NCI-H2081 (cell line): ENCODE measurements at places on chromosomes 5 and 9.

- no peak for DNase-seq
Measured at GRCh38 chr9:90987566-90987965, 185.9 kb downstream of the SYK start.

GRCh38 chr5:164573397-164573796 lies 1068.0 kb downstream of the MAT2B start:
- no peak for DNase-seq

GRCh38 chr9:107755246-107755645 lies 265.7 kb upstream of the KLF4 start:
- no peak for DNase-seq

DNA sequence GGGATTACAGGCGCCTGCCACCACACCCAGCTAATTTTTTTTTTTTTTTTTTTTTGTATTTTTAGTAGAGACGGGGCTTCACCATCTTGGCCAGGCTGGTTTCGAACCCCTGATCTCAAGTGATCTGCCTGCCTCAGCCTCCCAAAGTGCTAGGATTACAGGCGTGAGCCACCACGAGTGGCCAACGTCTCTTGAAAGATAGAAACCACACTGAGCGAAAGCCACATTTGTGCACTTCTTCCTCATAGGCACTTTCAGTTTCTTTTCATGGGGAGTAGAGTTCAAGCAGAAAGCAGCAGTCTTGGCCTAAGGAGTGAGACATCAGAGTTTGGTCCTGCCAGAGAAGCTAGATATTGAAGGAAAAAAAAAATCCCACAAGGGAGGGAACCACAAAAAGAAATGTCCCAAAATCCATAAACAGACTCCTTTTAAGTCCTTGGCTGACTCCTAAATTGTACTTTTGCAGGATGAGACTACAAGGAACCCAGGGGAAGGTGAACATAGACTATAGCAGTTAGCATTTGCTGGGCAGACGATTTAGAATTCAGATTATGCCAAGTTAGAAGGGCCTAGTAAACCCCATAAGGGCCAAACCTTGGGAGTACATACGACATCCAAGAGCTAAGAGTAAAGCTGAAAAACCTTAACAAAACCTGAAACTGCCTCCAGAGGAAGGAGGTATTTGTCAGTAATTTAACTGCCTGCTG lies 43.9 kb upstream of the GLIPR2 start:
- DNase-seq, result no peak

GRCh38 chr5:88656221-88656950 lies 226.6 kb downstream of the MEF2C start:
- no peak for DNase-seq

DNA sequence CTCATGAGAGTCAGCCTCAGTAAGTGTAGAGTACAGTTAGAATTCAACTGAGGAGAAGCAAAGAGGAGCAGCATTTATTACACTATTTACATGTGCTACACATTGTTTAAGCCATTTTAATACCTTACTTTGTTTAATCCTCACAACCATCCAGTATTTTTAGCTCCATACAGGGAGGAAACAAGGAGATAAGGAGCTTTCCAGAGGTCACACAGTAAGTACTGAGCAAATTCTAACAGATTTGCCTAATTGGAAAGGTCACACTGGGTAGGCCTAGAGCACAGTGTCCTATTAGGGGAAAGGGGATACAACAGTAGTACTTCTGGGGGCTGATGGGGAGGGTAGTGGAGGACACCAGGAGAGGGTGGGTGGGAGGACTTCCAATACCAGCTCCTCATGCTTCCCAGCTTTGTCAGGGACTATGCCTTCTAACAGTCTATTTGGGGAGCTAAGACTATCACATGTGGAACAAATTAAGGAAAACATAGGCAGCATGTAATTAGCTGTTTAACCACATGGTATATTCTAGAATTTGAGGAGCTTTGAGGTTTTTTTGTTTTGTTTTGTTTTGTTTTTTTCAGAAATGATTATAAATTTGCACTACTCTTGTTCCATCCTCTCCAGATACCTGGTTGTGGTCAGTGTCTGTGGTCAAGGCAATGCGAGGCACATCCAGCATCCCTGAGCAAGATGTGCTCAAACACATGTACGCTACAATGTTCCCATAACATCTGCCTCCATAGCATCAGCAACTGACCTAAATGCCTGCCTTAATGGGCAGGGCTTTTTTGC lies 96.0 kb upstream of the SLC12A2 start:
- DNase-seq, result no peak

DNA sequence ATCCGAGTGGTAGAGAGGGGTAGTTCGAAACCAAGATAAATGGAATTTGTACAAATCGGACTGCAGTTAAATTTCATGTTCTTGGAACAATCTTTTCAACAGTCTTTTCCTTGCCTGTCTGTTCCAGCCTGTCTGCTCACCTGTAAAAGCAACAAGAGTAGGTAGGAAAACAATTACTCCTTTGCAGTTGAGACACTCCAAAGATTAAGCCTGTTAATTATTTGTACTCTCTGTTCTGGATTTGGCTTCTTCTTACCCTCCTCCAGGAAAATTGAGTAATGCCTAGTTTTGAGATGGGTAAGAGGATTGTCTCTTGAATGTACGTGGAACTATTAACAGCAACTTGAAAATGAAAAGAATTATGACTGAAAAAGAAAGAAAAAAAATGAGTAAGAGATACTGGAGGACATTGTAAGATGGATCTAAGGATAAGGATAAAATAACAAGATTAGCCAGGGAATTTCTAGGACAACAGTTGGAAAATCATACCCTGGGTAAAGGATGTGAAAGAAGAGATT lies 24.3 kb downstream of the SPAAR start:
- no peak for DNase-seq

DNA sequence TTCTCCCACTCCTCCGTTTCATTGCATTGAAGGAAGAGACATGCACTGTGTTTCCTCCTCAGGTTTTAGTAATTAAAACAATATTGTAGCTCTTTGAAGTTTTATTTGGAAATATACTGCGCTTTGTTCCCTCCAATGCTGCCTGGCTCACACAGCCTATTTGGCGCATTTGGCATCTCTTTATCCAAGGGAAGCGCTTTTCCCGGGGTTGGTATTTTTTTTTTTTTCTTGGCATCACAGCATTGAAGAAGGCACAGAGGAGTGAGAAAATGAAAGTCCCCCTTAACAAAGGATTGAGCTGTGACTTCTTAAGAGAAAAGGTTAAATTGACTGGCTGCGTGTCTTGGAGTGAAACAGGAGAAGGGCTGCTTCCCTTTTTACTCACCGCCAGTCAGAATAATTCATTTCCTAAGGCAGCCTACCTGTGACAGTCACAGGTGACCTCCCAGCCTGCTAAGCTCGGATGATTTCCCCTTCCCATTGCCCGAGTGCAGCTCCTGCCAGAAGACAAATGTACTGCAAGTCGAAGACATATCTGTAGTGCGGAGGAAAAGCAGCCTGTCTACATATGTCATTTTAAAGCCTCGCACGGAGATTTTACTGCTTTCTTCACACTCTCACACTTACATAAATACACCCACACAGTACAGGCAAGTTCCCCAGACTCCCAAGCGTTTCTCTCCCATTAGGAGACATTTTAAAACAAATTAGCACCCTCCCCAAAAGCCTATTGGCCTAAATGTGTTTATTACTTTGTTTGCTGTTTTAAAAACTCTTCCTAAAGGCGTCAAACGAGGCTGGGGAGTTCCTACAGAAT lies 665.5 kb upstream of the ZNF608 start:
- DNase-seq, result peak; percentile 54

DNA sequence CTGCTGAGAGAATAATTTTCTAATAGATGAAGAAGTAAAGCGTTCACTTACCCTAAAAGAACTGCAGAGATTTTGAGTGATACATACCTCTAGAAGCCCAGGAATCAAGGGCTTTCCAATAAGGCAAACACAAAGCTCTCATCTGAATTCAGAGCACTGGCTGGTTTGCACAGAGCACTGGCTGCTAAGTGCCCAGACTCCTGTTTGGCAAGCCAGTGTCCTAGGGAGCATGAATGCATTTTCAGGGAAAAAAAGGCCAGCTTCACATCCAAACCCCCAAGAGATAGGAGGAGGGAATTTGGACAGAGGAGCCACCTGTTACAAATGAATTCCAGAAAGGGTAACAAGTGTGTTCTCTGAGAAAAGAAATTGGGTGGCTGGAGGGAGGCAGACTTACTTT lies 65.3 kb downstream of the ARSB start:
- no peak for DNase-seq

GRCh38 chr5:103041071-103041676 lies 78.8 kb downstream of the GIN1 start:
- no peak for DNase-seq

DNA sequence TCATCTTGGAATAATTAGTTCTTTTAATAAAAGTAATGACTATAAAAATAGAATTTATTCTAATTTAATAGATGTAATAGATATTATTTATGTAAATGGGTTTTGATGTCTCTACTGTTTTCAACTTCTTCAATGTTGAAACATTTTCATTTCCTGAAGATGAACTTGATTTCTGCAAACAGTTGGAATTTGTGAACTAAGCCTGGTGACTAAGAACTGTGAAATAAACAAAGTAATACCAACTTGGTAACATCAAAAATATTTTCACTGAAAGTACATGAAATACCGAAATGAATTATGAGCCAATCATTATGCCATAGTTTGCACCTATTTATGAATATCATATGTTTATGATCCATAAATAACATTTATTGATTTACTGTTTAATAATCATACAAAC lies 143.8 kb upstream of the FGF10 start:
- DNase-seq, result no peak

GRCh38 chr5:7422316-7423106 lies 26.6 kb downstream of the ADCY2 start:
- DNase-seq, result no peak

DNA sequence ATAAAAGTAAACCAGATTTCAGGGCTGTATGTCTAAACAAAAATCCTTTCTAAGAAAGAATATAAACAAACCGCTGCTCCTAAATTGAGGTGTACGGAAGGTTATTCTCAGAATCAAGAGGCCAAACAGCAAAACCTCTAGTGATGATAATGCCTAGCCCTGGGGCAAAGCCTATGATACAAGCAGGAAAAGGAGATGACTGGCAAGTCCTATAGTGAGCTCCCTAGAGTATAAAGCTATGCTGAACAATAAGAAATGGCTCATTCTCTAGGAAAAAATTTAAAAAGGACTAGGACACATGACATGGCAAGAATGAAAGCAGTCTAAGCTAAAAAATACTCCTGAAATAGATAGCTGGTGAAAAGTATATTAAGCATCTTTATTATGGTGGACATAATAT lies 187.1 kb downstream of the BNC2 start:
- DNase-seq, result no peak

DNA sequence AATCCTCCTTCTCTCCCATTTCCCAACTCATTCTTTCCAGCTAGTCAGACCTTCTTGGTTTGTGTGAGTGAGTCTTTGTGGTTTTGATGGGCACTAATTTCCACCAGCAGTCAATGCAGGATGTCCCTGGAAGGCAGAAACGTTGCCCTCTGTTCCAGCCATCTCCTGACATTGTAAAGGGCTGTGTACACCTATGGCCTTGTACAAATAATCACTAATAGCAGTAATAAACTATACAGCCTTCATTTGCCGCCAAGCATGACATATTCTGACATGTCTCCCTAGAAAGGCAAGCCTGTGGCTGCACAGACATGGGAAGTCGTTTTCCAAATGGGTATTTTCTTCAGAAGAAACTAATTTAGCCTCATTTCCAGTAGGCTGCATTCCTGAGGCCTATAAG lies 18.4 kb upstream of the DENND1A start:
- DNase-seq, result no peak

GRCh38 chr9:137458194-137459151 lies 661 bp downstream of the NSMF start:
- peak; percentile 81 for DNase-seq

GRCh38 chr9:26802921-26803320 lies 89.7 kb downstream of the CAAP1 start:
- no peak for DNase-seq

DNA sequence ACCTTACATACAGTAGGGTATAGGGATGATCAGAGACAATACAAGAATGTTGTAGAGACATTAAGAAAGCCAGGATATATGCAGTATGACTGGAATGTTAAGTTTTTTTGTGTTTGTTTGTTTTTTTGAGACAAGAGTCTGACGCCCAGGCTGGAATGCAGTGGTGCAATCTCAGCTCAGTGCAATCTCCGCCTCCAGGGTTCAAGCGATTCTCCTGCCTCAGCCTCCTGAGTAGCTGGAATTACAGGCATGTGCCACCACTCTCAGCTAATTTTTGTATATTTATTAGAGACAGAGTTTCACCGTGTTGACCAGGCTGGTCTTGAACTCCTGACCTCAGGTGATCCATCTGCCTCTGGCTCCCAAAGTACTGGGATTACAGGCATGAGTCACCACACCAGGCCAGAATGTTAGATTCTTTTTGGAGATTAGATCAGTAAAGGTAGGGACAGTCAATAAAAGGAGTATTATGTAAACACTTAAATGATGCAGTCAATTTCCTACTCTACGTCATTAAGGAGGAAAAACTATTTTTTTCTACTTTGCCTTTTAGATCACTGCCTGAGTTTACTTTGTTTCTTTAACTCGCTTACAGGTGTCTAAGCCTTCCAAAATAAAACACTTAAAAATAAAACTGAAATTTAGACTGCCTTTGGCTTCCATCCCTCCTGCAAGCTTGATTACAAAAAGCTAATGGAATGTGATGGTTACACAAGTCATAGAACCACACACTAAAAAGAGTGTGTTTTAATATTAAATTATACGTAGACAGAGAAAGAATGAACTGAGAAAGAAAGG lies 6.8 kb upstream of the HNRNPA0 start:
- DNase-seq, result no peak

DNA sequence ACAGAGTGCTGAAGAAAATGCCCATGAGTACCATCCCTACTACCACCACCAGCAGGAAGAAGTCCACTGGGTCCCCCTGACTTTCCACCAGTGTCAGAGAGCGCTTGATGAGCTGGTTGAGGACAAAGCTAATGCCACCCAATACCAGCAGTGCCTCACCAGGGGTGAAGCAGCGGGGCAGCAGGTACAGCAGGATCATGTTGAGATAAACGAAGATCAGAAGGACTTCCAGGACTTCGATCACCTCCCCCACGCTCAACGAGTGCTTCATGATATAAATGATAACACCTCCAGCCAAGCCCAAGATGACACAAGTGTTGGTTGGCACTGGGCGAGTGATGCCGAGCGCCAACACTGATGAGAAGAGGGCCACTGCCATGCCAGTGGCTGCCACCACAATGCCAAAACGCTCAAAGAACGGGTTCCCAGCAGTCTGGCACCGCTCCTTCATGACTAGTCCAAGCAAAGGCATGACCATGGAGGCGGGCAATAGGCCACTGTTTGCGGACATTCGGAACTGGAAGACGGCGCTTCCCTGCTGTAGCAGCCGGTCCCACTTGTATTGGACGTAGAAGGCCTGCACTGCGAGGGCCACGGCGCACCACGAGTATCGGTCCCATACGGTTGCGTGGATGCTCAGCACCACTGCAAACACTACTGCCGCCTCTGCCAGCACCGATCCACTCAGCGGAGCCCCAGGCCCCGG lies 679 bp downstream of the DOLK start:
- no peak for DNase-seq
